ENCODE measurements at places on chromosomes 3 and 15.

DNA sequence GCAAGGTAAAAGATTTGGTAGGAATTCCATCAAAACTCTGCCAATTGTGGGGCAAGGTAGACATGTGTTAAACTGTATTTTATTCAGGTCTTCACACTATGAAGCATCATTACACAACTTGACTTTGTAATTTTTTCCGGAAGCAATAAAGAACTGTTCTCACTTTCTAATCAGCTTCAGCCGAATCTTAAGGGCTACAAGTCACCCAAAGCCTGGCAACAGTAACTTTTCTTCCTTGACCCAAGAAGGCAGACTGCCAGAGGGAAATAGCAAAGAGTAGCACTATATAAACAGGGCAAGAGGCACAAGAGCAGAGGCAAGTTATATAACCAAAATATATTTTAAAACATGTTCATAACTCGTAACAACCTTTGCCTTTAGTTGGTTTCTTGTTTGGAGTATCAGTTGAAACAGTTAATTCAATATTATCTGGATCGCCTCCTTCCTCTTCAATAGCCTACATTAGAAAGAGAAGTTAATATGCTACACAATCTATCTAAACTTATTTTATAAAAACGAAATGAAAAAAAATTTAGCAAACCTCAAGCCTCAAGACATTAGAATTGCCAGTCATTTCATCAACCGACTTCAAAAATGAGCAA, 1.4 kb downstream of the SLTM start:
- DNase-seq, result peak; percentile 12

DNA sequence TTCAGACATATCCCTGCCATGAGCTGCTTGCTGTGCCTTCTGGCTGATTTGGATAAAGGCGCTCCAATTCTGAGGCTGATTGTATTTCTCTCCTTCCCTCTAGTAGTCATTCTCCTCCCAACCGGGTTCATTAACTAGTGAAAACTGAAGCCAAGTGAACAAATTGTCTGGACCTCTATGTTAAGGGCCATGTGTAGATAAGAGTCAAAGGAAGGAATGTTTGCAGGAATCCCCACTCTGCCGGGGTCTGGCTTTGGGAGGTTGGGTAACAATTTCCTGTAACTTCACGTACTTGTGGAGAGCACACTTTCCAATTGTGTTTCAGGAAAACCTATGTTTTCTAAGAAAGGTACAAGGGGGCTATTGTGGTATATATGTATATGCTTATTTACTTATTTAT, 38.2 kb upstream of the SUCLG2 start:
- DNase-seq, result no peak

- no peak for DNase-seq
Measured at GRCh38 chr15:51193526-51193925, 98.8 kb upstream of the TNFAIP8L3 start.

- no peak for DNase-seq
Measured at GRCh38 chr3:72353236-72354128, 494.8 kb downstream of the SHQ1 start.

DNA sequence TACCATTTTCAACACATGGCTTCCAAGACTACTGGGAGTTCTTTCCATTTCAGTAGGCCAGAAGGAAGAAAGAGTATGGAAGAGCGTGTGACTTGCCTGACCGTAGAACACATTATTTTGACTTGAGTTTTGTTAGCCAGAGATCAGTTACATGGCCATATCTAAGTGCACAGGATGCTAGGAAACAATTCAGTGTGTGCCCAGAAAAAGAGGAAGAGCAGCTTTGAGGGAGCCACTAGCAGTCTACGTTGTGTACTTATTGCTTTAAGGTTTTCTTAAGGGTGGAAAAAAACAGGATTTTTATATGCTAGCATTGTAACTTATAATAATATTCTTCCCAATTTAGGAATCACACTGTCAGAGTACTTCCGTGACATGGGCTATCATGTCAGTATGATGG, 44.1 kb upstream of the GRAMD1C start:
- DNase-seq, result no peak

DNA sequence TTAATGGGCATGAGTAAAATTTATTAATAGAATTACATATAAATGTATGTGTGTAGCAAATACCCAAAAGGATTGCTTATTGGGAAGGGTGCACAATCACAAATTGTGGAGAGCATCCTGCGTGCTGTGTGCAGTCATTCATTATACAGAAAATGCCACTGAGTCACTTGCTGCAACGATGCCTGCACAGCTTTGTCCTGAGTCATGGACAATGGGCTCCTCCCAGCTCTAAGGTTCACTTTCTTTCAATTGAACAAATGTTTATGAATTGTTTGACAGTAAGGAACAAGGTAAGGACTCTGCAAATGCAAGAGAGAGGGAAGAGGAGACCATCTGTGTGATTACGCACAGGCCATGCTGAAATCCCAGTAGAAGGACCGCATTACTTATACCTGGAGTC, 18.7 kb downstream of the CFAP161 start:
- no peak for DNase-seq

GRCh38 chr15:53875139-53875538, 103.1 kb upstream of the UNC13C start:
- no peak for DNase-seq

DNA sequence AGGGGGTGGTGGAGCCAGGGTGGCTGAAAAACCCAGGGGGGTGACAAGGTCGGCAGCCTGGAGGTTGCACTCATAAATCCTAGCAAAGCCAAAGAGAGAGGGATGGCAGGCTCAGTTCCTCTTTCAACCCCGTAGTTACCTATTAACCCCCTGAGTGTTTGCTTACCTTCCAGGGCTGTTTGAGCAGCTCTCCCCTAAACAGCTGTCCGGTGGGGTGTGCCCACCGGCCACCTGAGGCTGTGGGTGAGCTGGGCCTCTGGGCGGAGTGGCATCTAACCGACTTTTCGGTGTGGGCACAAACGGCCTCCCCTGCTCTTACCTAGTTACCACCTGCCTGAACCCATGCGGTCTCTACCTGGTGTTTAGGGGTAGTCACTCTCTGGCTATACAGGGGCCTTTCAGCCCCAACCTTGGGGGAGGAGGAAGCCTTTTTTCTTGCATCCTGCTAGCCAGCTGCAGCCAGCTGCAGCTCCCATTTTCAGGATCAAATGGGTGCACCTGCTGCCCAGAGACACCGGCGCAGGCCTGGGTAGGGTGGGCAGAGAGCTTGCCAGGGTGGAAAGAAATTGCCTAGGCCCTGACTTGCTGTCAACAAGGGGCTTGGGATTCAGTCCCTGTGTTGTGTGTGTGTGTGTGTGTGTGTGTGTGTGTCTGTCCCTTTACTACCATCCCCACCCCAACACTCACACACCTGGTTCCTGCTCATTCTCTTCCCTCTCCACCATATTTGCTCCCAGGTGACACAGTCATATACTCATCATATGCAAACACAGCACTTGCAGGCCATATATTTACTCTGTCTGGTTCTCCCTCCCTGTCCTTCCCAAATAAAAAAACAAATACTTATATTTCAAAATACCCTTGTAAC, 3.7 kb downstream of the DLL4 start:
- no peak for DNase-seq

- DNase-seq, result no peak
Measured at GRCh38 chr3:23232016-23232415, 28.9 kb downstream of the UBE2E2 start.

GRCh38 chr3:134922101-134922500, 127.0 kb downstream of the EPHB1 start:
- DNase-seq, result no peak

GRCh38 chr15:48965972-48966371, 2.3 kb upstream of the SHC4 start:
- peak; percentile 65 for DNase-seq

GRCh38 chr3:143232981-143233380, 113.4 kb downstream of the CHST2 start:
- DNase-seq, result no peak

DNA sequence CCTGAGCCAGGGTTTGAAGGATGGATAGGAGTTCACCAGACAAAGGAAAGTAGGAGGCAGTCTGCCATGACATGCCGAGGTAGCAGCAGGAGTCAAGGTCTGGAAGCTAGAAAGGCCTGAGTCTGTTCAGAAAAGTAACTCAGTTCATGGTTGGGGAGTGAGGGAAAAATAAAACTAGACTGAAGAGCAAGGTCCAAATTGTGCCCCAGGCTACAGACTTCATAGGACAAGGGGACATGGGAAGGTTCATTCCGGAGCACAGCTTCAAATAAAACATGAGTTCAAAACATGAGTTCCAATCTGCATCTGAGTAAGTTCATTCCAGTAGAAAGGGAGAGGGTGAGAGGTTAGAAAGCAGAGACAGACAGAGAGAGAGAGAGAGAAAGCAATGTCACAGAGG, 39.7 kb downstream of the BFSP2 start:
- DNase-seq, result no peak

DNA sequence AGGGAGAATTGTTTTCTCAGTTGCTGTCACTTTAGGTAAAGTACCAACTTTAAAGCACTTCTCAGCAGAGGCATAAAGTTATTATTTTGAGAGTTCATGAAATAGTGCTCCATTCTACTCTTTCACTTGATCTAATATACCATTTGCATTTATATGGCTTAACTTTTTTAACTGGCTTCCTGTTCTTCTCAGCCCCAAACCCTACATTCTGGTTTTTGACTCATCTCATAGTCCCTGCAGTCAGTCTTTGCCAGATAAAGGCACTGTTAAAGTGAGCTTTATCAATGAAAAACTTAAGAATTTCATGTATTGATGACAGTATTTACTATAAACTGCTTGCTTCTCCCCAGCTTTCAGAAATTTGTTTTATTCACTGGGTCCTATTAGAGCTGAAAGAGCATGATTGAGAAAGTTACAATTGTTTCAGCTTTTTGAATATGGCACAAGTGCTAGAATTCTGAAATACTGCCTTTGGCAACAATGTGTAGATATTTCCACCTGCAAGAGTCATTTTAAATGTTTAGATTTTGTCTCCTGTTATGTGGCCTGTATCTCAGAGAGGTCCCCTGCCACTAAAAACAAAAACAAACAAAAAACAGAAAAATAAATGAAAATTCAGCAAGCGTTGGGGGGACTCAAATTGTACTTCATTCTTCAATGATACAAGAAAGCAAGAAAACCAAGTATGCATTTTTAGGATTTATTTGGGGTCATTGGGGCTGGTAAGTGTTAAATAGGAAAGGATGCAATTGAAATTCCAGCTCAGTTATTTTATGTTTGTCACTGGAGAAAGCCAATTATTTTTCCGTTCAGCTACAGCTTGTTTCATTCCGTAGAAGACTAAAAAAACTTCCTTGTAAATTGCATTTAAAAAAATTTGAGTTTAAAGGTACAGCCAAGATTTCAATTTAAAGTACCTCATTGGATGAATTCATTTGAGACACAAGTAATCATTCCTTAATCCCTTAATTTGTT, 28.6 kb downstream of the TGFBR2 start:
- no peak for DNase-seq

DNA sequence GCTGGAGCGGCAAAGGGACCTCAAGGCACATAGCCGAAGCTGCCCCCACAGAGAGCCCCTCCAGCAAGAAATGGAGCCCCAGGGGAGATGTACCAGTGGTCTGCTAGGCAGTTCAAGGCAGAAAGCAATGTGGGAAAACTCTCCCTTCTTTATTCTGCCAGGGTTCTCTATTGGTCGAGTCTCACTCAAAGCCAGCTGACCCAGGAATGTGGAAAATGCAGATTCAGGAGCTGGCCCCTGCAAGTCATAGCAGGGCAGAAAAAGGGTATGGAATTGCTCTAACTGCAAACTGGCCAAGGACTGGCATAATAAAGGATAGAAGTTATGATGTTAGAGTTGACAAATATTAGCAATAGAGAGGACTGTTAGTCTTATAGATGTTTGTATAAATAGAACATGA, 4.0 kb upstream of the TOPAZ1 start:
- no peak for DNase-seq

- DNase-seq, result no peak
Measured at GRCh38 chr15:77024273-77025082, 29.6 kb downstream of the PSTPIP1 start.

DNA sequence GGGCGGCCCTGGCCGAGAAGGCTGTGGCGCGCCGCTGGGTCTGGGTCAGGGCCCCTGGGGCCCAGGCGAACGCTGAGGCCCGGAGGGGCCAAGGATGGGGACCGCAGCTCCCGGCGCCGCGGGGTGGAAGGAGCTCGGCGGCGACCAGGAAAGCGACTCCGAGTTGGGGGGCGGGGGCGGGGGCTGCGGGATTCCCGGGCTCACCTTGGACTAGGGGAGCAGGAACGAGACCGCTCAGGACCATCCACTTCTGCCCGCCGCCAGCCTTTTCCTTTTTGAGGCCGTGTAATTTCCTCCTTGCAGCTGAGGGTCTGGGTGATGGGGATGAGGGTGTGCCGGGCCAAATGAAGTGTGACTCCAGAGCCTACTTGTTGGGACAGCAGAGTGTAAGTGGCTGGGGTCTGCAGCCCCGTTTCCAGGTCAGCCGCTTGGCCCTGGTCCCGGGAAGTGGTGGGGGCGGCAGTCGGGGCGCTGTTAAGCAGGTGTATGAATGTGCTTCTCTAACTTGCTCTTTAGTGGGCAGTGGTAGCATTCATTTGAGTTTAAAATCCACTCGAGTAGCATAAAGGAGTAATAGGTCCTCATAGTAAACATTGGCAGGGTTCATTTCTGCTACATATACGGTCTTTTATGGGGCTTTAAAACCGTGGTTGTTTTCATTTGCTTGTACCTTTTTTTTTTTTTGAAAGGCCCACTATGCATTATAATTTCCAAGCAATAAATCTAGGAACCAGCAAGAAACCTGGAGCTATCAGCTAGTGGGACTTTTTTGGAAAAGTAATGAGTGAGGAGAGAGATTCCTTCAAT, 717 bp downstream of the PXK start:
- DNase-seq, result no peak

DNA sequence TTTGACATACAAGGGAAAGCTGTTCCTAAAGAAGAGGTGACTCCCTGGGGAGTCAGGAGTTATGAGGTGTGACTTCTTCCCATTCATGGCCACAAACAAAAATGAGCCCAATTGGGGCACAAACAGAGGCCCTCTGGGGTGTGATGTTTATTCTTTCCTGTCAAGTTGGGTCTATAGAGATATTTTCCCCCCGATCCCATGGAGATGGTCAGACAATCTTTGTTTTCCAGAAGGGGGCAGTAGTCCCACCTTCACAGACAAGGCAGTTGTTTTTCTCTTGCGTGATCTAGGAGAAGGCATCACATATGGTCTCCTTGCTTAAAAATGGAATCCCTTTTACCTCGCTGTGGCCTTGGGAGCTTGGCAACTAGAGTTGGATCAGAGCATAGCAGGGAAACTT, 110.3 kb downstream of the MFSD1 start:
- DNase-seq, result no peak

- DNase-seq, result no peak
Measured at GRCh38 chr3:121747976-121748375, 1.6 kb downstream of the GOLGB1 start.

DNA sequence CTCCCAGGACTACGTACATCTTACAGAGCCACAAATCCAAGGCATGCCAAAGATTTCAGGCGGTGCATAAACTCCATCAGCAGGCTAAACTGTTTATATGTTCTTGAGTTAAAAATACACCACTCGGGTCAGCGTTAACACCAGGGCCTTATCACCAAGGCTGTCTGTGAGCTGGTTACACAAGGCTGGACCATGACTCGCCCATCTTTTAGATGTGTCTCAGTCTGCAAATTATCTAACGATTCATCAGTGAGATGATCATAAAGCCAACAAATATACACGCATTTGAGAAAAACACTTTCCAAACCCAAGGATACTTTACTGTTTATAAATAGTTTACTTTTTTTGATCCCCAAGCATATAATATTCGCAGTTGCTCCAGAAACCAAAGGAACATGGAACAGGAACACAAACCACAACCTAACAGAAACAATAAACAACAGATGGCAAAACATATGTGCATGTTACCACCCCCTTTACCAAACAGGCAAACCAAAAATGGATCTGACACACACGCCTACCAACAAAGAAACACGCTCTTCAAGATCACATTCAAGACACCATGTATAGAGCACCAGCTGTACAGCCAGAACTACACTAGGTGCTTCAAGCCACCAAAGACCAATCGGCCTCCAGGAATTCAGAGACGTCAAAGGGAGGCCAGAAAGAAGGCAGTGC, 15.4 kb downstream of the LRIG1 start:
- DNase-seq, result no peak
